NCI-H460 (cell line): ENCODE measurements at places on chromosomes 13 and 19. TPM values are rescaled to one million over a fixed set of nuclear protein-coding genes. Genes with fewer than 3 reads are reported as not detected.

GRCh38 chr19:5690125-5690954 is at the start of gene RPL36:
Gene RPL36 (plus strand): TSS chr19:5690295. CDS start chr19:5690508, 213 bp downstream.
- DNase-seq, result peak; percentile 94

BSPH1 gene
- total RNA-seq, result not detected in 2 replicates

- DNase-seq, result no peak
Observed at GRCh38 chr13:97385854-97386253, 48.1 kb upstream of the RAP2A start.

DNA sequence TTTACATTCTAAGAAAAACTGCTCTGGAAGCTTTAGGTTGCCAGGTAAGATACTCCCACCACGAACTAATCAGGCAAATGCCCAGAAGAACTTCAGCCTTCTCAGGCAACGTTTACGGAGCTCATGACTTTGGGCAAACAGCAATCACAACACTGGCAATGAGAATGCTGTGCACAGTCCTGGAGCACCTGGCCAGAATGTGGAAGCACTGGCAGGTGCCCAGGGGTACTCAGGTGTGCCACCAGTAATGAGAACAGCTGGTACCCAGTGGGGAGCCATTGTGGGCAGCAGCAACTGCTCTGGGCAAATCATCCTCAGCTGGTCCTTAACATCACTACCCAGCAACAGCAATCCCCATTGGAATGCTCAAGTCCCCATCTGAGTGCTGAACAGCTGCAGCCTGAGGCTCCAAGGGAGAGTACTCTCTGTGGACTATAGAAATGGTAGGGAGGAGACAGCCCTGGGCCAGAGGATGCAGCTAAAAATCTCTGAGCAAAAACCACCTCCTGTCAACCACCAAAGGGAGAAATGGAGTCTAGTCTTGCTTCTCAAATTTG is 210.0 kb downstream of the FOXO1 start:
- no peak for DNase-seq

OR7D2 gene
- 0.05 TPM in 1 of 2 replicates, not detected in the other for total RNA-seq

VSIG10L gene
- total RNA-seq, result 1.2 and 1.6 TPM in 2 replicates

DNA sequence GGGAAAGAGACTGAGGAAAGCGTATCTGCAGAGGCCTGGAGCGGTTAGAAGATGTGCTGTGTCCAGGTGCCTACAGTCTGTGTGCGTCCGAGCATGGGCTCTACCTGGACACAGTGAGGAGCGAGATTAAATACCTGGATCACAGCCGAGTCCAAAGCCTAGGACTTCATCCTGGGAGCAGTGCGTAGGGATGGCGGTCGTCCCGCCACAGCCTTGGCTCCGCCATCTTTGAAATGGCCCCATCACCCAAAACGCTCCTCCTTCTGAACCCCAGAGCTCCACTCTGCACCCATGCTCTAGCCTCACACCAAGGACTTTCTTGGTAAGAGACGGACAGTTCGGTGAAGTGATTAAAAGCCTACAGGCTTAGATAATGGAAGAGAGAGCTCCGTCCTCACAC is 19.8 kb downstream of the GP6 start:
- no peak for DNase-seq

DNA sequence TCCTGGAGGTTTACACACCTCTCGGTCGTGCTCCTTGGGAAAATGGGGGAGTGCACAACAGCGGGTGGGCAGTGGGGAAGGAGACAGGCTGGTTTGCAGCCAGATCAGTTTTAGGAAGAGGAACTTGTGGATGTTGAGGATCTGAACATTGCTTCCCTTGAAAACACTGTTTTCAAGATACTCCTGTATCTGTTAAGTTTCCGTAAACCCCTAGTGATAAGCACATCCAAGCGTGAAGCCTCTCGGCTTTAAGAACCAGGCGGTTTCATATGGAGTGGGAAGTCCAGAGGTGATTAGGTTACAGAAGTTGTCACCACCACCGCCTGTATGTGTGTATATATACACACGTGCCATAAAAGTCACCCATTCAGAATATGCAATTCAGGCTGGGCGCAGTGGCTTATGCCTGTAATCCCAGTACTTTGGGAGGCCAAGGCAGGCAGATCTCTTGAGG is 47.4 kb downstream of the SIPA1L3 start:
- no peak for DNase-seq

DNA sequence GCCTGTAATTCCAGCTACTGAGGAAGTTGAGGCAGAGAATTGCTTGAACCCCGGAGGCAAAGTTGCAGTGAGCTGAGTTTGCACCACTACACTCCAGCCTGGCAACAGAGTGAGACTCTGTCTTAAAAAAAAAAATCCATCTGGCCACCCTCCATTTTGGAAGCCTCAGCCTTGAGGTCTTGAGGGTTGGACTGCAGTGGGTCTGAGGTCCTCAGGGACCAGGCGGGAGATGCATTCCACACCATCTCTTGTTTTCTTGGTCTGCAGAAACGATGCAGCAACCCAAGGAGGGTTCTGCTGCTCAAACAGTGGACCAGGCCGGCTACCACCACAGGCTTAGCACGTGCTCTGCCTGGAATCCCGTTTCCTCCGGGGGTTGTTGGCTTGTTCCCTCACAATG is 299.3 kb downstream of the FGF9 start:
- DNase-seq, result no peak

DOCK6 gene
- total RNA-seq, result 13.9 and 15.1 TPM in 2 replicates

DNA sequence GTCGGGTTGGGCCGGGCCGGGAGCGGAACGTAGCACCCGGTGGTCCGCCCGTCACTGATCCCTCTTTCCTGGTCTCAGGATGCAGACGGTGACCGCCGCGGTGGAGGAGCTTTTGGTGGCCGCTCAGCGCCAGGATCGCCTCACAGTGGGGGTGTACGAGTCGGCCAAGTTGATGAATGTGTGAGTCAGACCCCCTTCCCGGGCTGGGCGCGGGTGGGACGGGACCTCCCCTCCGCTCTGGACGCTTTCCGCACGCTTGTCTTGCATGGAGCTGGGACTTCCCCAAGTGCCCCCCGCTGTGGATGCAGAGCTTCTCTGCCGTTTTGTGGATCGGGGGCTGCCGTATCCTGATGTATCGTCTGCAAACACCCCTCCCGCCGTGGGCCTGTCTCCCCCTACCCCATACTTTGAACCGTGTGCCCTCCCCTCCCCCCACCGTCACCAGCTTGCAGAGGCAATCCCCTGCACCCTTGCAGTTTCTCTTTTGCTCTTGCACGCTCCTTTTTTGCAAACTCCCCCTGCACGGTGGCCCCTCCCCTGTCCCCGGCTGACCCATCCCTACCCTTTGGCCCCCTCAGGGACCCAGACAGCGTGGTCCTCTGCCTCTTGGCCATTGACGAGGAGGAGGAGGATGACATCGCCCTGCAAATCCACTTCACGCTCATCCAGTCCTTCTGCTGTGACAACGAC is 669 bp downstream of the GADD45B start:
- DNase-seq, result no peak

DNA sequence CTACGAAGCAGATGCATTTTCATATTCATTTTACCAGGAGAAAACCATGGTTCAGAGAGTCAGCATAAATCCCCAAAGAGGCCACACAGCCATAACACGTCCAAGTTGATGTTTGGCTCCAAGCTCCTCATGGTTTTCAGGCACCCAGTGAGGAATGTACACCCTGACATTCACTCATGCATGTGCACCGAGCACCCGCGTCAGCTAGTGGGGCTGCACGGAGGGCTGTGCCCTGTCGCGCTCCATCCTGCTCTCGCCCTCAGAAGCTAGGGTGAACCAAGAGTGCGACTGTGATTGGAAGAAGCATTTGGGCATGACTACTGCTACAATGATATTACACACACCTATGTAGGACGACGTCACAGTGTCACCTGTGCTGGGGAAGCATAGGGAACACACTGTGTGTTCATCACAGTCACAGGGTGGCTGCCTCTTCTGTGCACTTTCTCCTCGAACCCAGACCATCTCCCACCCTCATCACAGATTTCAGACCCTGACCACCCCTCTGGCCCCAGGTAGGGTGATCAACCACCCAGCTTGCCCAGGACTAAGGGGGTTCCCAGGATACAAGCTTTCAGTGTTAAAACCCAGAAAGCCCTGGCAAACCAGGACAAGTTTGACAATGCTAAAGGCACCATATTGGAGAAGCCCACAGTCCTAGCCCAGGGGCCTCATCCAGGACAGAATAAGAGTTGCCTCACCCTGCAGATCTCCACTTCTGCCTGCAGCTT is 148.6 kb upstream of the ZNF507 start:
- no peak for DNase-seq
